SK-N-SH (cell line): ENCODE measurements at places on chromosomes 3 and 15.

GRCh38 chr3:49413338-49413734 is 1.1 kb downstream of the TCTA start:
- no peak for DNase-seq

- no peak for DNase-seq
Observed at GRCh38 chr3:23084367-23084766, 118.8 kb upstream of the UBE2E2 start.

DNA sequence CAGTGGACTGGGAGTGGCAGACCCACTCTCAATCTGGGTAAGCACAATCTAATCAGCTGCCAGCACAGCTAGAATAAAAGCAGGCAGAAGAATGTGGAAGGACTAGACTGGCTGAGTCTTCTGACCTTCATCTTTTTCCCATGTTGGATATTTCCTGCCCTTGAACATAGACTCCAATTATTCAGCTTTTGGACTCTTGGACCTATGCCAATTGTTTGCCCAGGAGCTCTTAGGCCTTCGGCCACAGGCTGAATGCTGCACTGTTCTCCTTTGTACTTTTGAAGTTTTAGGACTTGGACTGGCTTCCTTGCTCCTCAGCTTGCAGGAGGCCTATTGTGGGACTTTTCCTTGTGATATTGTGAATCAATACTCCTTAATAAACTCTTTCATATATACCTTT is 477.7 kb upstream of the ZNF385D start:
- DNase-seq = no peak

- DNase-seq = no peak
Observed at GRCh38 chr15:35567392-35567791, 21.4 kb upstream of the DPH6 start.

DNA sequence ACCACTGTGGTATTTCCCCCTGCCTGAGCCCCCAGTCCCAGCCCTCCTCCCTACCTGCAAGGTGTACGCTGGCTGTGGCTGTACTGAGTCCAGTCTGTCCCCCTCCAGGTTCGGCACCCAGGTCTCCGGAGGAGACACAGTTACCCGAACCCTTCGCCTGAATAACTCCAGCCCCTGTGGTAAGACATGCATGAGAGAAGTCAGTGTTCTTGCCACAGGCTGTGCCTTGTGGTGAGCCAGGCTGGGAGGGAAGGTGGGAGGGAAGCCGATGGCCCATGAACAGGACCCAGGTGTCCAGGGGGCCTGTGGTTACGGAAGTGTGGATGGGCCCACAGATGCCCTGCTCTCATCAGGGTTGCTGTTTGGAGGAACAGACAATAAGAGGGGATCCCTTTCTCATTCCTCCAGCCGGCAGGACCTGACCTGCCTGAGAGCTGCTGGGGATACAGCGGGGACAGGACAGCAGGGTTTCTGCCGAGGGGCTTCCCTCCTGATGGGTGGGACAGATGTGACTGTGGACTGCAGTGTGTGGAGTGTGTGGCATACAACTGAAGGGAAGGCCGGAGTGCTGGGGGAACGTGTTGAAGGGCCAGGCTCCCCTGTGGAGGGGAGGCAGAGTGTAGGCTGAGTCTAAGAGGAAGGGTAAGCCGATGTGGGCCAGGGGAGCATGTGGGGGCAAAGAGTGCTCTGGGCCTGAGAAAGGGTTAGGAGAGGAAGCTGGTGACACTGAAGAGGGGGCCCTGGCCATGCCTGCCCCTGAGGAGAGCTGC is 21.9 kb downstream of the ACAA1 start:
- DNase-seq = no peak

- no peak for DNase-seq
Observed at GRCh38 chr3:56960234-56960917, 100.1 kb upstream of the SPATA12 start.

GRCh38 chr3:185421577-185422232 is 58.8 kb downstream of the MAP3K13 start:
- no peak for DNase-seq
